ENCODE measurements at places on chromosomes 1 and 21. TPM values are rescaled to one million over a fixed set of nuclear protein-coding genes. Genes with fewer than 3 reads are reported as not detected.

SHC1 gene
- 84.8 TPM for polyA plus RNA-seq

LRRIQ3 gene
- polyA plus RNA-seq = 0.39 TPM

CD48 gene
- polyA plus RNA-seq = 12.2 TPM

GUCA2B gene
- 615 TPM for polyA plus RNA-seq

GBP7 gene
- not detected for polyA plus RNA-seq

CRYBG2 gene
- 6.7 TPM for polyA plus RNA-seq

GRCh38 chr1:160097911-160098851 is at the start of gene IGSF8:
IGSF8 (minus strand) TSS chr1:160098619; CDS start chr1:160098472, 147 bp downstream.
- peaks cover 2% of the 10 kb centered on the region for H3K27me3 ChIP-seq
- peaks cover 24% of the 10 kb centered on the region for H3K36me3 ChIP-seq
- H3K4me1 ChIP-seq = peaks cover 13% of the 10 kb centered on the region
- peak within 1 kb of the TSS; percentile 91 for H3K27ac ChIP-seq
- DNase-seq = peak; percentile 88
- H3K4me3 ChIP-seq = peak within 1 kb of the TSS; percentile 59

DNA sequence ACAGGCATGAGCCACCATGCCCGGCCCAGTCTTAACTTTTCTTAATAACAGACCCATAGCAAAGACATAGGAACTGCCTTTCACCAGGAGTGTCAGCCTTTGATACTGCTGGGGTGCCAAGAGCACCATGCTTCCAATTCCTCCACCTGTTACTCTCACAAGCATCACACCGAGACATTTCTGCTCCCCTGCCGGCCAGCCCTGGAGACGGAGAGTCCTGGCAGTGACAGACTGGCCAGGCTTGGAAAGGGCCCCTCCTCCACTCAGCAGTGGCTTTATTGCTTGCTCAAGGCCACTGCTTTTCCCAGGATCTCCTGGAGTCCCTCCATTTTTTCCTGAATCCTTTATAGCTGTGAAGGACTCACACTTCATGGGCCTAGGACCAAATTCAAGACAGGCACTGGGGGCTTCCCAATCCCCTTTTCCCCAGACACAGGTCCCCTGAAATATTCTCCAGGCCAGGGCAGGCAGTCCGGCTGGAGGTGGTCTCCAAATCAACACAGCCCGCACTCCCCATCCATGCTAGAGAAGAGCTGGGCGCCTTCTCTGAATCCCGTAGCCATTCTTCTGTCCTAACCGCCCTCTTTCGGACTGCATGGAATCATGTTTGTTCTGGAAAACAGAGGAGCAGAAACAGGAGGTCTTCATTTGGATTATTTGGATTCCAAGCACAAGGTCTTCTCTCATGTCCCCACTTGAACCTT is 25.5 kb upstream of the PTPRF start:
- no peak overlapping the region for H3K4me3 ChIP-seq
- peak; percentile 28 for DNase-seq
- H3K27me3 ChIP-seq = no peaks in the 10 kb centered on the region
- no peaks in the 10 kb centered on the region for H3K36me3 ChIP-seq
- no peaks in the 10 kb centered on the region for H3K4me1 ChIP-seq
- H3K27ac ChIP-seq = no peak overlapping the region

- no peaks in the 10 kb centered on the region for H3K27me3 ChIP-seq
- no peak for DNase-seq
- H3K36me3 ChIP-seq = no peaks in the 10 kb centered on the region
- H3K4me3 ChIP-seq = no peak overlapping the region
Measured at GRCh38 chr1:53369761-53370160, 41.9 kb upstream of the LRP8 start.

DNA sequence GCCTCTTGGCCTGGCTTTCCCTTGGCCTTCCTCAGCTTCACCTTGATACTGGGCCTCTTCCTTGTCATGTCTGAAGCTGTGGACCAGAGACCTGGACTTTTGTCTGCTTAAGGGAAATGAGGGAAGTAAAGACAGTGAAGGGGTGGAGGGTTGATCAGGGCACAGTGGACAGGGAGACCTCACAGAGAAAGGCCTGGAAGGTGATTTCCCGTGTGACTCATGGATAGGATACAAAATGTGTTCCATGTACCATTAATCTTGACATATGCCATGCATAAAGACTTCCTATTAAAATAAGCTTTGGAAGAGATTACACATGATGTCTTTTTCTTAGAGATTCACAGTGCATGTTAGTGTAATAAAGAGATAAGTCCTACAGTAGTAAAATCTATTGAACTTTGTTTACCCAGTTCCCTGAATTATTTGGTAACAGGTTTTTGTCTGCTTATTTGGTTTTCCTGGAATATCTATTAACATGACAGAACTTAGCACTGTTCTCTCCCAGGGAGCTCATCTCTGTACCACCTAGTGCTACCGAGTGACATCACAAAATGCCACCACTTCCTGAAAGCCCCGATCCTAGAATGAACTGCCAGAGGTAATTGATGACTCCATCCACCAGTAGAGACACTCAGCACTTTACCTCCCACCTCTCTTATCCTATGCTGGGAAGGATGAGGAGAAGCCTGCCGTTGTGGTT is 22.2 kb downstream of the UBE2T start:
- no peak overlapping the region for H3K4me3 ChIP-seq
- H3K27ac ChIP-seq = no peak overlapping the region
- no peak for DNase-seq
- no peaks in the 10 kb centered on the region for H3K36me3 ChIP-seq
- H3K4me1 ChIP-seq = no peaks in the 10 kb centered on the region
- no peaks in the 10 kb centered on the region for H3K27me3 ChIP-seq

DNA sequence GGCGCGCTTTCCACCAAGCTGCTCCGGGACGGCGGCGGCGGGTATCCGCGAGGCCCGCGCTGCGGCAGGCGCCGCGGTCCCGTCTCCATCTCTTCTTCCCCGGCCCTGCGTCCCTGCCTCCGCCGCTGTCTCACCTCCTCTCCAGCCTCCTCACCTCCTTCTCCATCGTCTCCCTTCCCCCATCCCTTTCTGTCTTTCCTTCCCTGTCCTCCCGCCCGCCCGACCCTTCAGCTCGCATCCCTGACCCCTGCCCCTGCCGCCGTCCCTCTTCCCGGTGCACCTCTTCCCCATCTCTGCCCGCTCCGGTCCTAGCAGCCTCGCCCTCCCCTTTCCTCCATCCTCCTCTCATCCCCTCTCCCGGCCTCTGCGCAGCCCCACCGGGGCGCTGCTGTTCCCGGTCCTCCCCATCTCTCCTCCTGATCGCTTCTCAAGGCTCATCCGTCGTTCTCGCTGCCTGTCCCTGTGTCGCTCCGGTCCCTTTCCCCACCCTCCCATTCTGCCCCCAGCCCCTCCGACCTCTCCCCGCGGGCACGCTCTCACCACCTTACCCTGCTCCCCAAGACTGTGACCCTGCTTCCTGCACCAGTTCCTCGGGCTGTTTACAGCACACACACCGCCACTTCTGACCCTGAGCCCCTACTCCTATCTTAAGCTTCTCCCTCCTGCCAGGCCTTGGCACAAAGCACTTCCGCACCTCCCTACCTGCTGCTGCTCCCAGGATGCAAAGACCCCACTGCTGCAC is 760 bp upstream of the NPHP4 start:
- peak overlapping the region; percentile 48 for H3K4me3 ChIP-seq
- H3K27me3 ChIP-seq = peaks cover 15% of the 10 kb centered on the region
- DNase-seq = no peak
- H3K4me1 ChIP-seq = peaks cover 4% of the 10 kb centered on the region

DNA sequence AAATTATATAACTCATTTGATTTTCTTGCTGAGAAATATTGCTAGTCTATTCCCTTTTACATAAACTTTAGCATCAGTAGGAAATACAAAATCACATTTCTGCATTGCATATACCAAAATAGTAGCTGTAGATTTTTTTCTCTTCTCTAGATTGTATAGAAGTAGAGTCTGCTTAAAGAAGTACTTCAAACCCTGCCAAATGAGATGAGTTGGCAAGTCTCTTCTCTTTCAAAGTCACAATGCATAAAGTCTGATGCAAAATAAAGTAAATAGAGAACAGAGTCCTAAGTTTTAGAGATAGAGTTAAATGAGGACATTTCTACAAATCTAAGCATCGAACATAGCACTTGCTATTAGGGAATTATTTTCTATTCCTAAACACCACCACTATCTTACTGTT is 6.4 kb downstream of the PLPPR4 start:
- no peaks in the 10 kb centered on the region for H3K36me3 ChIP-seq
- no peak overlapping the region for H3K27ac ChIP-seq
- no peak overlapping the region for H3K4me3 ChIP-seq
- H3K4me1 ChIP-seq = no peaks in the 10 kb centered on the region

- no peak overlapping the region for H3K27ac ChIP-seq
- DNase-seq = peak; percentile 22
- H3K4me1 ChIP-seq = peaks cover 5% of the 10 kb centered on the region
- H3K4me3 ChIP-seq = no peak overlapping the region
Measured at GRCh38 chr21:31875496-31876015, 2.7 kb downstream of the HUNK start.

GRCh38 chr1:182107209-182107608 is 45.7 kb upstream of the ZNF648 start:
- no peak overlapping the region for H3K27ac ChIP-seq
- H3K4me1 ChIP-seq = no peaks in the 10 kb centered on the region
- DNase-seq = no peak
- H3K4me3 ChIP-seq = no peak overlapping the region
- no peaks in the 10 kb centered on the region for H3K27me3 ChIP-seq

GRCh38 chr1:41838266-41838665 is 80.5 kb downstream of the HIVEP3 start:
- H3K4me3 ChIP-seq = no peak overlapping the region
- no peaks in the 10 kb centered on the region for H3K4me1 ChIP-seq
- H3K36me3 ChIP-seq = no peaks in the 10 kb centered on the region
- H3K27ac ChIP-seq = no peak overlapping the region
- H3K27me3 ChIP-seq = no peaks in the 10 kb centered on the region

DNA sequence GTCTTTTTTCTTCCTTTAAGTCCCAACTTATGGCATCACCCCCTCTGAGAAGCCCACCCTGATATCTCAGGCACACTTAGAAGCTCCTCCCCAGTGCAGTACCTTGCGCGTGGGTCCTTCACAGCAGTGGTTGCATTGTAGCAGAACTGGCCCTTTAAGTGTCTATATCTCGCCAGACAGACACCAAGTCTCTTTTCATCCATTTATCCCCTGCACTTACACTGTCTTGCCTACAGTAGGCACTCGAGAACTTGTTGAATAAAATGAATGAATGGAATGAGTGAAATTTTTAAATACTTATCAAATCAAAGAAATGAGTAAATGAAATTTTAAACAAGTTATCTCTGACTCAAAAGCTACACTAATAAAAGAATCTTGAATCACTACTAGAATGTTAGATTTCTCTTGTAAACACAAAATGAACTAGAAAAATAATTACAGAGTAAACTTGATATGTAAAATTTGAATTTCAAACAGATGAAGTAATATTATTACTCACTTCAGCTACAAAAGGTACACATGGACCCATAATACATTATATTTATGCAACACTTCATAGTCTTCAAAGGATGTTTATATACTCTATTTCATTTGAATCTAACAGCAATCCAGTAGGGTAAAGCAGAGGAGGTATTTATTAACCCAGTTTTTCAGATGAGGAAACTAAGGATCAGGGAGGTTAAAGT is 54.7 kb upstream of the MAN1A2 start:
- H3K27me3 ChIP-seq = no peaks in the 10 kb centered on the region
- peak; percentile 59 for DNase-seq
- no peaks in the 10 kb centered on the region for H3K4me1 ChIP-seq
- no peaks in the 10 kb centered on the region for H3K36me3 ChIP-seq

DNA sequence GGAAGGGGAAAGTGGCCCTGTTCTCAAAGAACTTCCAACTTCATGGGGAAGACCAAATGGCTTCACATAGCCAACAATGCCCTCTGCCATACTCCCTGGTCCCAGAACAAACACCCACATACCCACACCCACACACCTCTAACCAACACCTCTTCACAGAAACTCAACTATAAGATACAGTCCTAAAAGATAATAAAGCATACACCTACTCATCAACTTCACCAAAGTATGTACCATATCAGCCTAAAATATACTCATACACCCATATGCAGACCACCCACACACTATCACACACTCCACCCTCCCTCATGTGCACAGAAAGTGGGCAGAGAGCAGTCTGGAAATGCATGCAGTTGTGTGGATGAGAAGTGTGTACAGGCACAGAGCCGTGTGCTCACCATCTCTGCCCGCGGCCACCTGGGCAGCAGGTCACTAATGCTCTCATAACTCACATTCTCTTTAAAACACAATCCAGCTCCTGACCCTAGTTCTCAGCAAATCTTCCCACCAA is 27.7 kb downstream of the IQGAP3 start:
- H3K4me1 ChIP-seq = peaks cover 9% of the 10 kb centered on the region
- DNase-seq = no peak
- H3K4me3 ChIP-seq = no peak overlapping the region
- no peaks in the 10 kb centered on the region for H3K27me3 ChIP-seq
- H3K36me3 ChIP-seq = no peaks in the 10 kb centered on the region
- no peak overlapping the region for H3K27ac ChIP-seq

Data from small intestine (tissue), 16 donors.